ENCODE measurements at places on chromosomes 16 and 17. TPM values are rescaled to one million over a fixed set of nuclear protein-coding genes. Genes with fewer than 3 reads are reported as not detected.

Gene MSLN
- not detected for total RNA-seq

- no peak overlapping the region for H3K27ac ChIP-seq
- H3K4me1 ChIP-seq: peaks cover 4% of the 10 kb centered on the region
- no peak for DNase-seq
- peaks cover 6% of the 10 kb centered on the region for H3K36me3 ChIP-seq
These were observed 9.7 kb downstream of the PHKB start for GRCh38 chr16:47470810-47471209.

GRCh38 chr17:76570457-76570856 lies 15.2 kb downstream of the ST6GALNAC2 start:
- H3K4me3 ChIP-seq: no peak overlapping the region
- H3K27me3 ChIP-seq: no peaks in the 10 kb centered on the region
- DNase-seq: no peak
- no peak overlapping the region for H3K27ac ChIP-seq
- H3K4me1 ChIP-seq: peaks cover 9% of the 10 kb centered on the region
- peaks cover 11% of the 10 kb centered on the region for H3K36me3 ChIP-seq

GRCh38 chr17:50109207-50109606 lies 14.1 kb downstream of the PDK2 start:
- no peaks in the 10 kb centered on the region for H3K4me1 ChIP-seq
- H3K4me3 ChIP-seq: no peak overlapping the region
- H3K27ac ChIP-seq: no peak overlapping the region
- DNase-seq: no peak
- no peaks in the 10 kb centered on the region for H3K27me3 ChIP-seq

DNA sequence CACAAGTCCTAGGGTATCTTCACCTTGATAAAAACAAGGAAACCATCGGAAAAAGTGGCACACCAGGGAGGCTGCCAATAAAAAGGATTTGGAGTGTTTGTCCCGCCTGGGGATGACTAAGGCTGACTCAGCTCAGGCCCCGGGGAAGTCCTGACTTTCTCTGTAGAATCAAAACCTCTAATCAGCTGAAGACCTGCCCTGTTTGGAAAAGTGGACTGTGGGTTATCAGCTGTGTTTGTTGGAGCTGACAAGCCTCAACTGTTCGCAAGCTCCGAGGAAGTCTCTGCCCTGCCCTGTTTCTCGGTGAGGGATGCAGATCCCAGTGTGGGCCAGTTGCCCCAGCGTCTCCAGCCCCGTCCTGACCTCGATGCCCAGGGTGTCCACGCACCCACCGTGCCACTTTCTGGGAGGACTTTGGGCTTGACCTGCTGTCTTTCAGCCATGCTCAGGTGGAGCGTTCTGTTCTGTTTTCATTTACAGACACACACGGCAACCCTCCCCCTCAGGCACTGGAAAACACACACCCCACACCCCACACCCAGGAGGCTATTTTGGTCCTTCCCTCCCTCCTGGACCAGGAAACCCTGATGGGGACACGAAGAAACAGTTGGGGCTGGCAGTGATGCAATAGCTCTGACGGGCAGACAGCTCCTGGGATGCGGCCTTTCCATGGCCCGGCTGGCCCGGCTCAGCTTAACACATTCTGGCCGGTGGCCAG lies 27.6 kb upstream of the PITPNA start:
- DNase-seq: peak; percentile 40
- H3K4me3 ChIP-seq: no peak overlapping the region
- no peaks in the 10 kb centered on the region for H3K36me3 ChIP-seq
- no peak overlapping the region for H3K27ac ChIP-seq
- H3K4me1 ChIP-seq: peaks cover 8% of the 10 kb centered on the region

GRCh38 chr16:49424961-49425360 lies 51.4 kb downstream of the C16orf78 start:
- no peak overlapping the region for H3K4me3 ChIP-seq
- DNase-seq: no peak
- no peaks in the 10 kb centered on the region for H3K27me3 ChIP-seq
- no peaks in the 10 kb centered on the region for H3K4me1 ChIP-seq
- H3K27ac ChIP-seq: no peak overlapping the region

- no peaks in the 10 kb centered on the region for H3K4me1 ChIP-seq
- peaks cover 1% of the 10 kb centered on the region for H3K36me3 ChIP-seq
- DNase-seq: peak; percentile 34
These were observed 474.8 kb downstream of the SHISA9 start for GRCh38 chr16:13376174-13376573.

- H3K27me3 ChIP-seq: peaks cover 18% of the 10 kb centered on the region
- DNase-seq: no peak
- H3K4me1 ChIP-seq: peaks cover 2% of the 10 kb centered on the region
- no peaks in the 10 kb centered on the region for H3K36me3 ChIP-seq
These were observed 27.7 kb downstream of the METRNL start for GRCh38 chr17:83106913-83107655.

All from activated naive CD4-positive, alpha-beta T cell treated with anti-CD3 and anti-CD28 coated beads for 36 hours (primary cell).